ENCODE measurements at places on chromosomes 11 and 22. TPM values are rescaled to one million over a fixed set of nuclear protein-coding genes. Genes with fewer than 3 reads are reported as not detected.

The FOLR1 gene
- 1.7 TPM for total RNA-seq

The P2RY2 gene
- total RNA-seq: 4.5 TPM

The CPT1B gene
- total RNA-seq: 5.8 TPM

The HOATZ gene
- not detected for total RNA-seq

The OR9I1 gene
- total RNA-seq: not detected

The NEU3 gene
- 7.9 TPM for total RNA-seq

The DDTL gene
- 0.75 TPM for total RNA-seq

The APOL5 gene
- total RNA-seq: not detected

The GVQW3 gene
- total RNA-seq: 1.1 TPM

The SLC5A1 gene
- total RNA-seq: 0.55 TPM

The PAMR1 gene
- 0.84 TPM for total RNA-seq

The NPAS4 gene
- total RNA-seq: not detected

The UQCR10 gene
- total RNA-seq: 62.0 TPM

The NAV2 gene
- total RNA-seq: 48.7 TPM

GRCh38 chr11:28728666-28729065, 620.5 kb downstream of the METTL15 start:
- no peak for DNase-seq

- DNase-seq: no peak
Measured at GRCh38 chr11:64035576-64035975, at the start of gene FLRT1. TSS of gene FLRT1 (plus strand) at chr11:64035931. CDS start at chr11:64116268, 80,337 bp downstream.

DNA sequence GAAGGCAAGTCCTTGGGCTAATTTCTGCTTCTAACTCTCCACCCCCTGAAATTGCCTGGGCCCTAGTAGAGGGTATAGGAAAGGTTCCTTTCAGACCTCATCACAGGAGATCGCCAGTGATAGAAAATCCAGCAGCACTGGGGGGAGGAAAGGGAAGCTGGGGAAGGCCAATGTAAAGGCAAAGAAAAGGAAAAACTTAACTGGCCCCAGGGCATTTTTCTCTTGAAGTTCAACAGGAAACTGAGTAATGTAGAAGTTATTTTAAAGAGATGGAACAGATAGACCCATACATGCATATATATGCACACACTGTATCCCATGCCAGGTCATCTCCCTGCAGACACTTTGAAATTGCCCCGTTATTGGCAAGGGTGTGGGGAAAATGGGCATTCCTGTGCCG, 134.0 kb downstream of the TRIM44 start:
- no peak for DNase-seq

DNA sequence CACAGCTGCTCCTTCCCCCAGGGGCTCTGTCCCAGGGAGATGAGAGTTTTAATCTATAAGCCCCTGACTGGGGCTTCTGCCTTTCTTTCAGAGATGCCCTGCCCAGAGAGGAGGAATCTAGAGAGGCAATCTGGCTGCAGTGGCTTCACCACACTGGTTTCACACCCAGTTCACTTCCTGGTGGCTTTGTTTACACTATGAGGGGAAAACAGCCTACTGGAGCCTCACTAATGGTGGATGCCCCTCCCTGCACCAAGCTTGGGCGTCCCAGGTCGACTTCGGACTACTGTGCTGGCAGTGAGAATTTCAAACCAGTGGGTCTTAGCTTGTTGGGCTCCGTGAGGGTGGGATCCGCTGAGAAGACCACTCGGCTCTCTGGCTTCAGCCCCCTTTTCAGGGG, 21.5 kb upstream of the MMP1 start:
- DNase-seq: no peak

DNA sequence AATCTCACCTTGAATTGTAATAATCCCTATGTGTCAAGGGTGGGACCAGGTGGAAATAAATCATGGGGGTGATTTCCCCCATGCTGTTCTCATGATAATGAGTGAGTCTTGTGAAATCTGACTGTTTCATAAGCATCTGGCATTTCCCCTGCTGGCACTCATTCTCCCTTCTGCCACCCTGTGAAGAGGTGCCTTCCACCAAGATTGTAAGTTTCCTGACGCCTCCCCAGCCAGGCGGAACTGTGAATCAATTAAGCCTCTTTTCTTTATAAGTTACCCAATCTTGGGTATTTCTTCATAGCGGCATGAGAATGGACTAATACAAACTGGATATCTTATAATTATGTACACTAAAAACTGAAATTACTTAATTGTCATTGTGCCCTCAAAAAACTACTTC, 189.2 kb upstream of the API5 start:
- DNase-seq: no peak

DNA sequence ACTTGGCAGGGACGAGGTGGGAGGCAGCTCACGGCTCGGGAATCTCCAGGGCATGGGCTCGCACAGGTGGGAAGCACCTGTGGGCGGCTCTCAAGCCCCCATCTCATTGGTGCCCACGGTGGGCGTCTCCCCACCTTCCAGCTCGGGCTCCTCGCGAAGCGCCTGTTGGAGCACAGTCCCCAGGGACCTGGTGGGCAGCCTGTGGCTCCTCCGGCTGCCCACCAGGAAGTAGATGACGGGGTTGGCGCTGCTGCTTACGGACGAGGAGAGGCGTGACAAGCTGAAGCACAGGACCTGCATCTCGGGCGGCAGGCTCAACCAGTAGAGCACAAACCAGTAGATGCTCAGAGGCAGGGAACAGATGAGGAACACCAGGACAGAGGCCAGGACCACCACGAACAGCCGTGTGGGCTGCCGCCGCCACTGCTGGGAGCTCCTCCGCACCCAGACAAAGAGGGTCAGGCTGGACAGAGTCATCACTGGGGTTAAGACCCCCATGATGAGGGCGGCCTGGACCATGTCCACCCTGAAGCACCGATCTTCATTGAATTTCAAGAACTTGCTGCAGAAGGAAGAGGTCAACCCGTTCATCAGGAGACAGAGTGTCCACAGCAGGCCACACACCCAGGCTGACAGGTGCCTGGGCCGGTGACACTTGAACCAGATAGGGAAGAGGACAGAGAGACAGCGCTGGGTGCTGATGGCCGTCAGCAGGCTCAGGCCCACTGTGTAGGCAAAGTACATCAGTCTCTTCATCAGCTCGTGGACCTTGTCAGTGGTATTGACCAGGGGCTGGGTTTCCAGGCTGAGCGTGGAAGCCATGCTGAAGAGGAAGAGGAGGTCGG, 633 bp downstream of the MRGPRD start:
- no peak for DNase-seq

DNA sequence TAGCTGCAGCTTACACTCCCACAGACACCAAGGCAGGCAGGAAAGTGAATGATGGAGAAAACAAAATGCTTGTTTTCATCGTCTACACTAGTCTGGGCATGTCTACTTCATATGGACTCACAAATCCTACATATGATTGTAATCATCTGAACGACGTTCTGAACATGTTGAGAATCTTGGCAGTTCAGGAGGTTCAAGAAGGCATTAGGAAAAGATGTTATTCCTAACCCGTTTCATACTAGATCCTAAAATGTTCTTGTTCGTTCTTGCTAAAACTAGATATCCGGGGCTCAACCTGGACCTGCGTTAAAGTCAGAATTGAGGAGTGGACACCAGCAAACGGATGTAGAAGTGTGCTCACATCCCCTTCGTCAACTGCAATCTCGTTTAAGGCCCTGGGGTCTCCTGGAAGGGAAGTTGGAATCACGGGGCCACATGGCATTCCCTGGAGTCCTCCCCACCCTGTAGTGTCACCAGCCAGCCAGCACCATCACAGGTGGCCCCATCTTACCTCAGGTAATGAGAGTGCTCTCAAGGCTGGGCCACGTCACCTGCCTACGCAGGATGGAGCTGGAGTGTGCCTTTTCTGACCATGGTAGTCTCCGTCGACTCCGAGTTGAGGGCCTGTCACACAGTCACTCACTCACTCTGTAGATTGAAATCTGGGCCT, 37.3 kb downstream of the C11orf58 start:
- no peak for DNase-seq

GRCh38 chr11:102762361-102762767, 18.1 kb downstream of the MMP10 start:
- peak; percentile 71 for DNase-seq

GRCh38 chr11:35267504-35267903, 128.5 kb downstream of the CD44 start:
- DNase-seq: peak; percentile 52

- DNase-seq: peak; percentile 87
Measured at GRCh38 chr11:127017482-127017881, 16.9 kb upstream of the KIRREL3 start.

DNA sequence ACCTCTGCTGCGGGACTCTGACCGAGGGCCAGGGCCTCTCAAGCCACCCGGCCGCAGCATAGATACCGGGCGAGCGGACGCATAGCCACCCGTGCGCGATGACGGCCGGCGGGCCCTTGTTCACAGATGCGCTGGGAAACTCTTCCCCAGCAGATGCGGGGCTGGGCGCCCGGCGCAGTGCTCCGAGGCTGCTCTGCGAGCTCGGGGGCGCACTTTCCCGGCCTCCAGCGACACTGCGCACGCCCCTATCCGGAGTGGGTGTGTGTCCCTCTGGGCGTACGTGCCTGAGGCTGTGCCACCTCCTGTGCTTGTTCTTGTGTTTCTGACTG, 104.7 kb upstream of the E2F8 start:
- DNase-seq: no peak

DNA sequence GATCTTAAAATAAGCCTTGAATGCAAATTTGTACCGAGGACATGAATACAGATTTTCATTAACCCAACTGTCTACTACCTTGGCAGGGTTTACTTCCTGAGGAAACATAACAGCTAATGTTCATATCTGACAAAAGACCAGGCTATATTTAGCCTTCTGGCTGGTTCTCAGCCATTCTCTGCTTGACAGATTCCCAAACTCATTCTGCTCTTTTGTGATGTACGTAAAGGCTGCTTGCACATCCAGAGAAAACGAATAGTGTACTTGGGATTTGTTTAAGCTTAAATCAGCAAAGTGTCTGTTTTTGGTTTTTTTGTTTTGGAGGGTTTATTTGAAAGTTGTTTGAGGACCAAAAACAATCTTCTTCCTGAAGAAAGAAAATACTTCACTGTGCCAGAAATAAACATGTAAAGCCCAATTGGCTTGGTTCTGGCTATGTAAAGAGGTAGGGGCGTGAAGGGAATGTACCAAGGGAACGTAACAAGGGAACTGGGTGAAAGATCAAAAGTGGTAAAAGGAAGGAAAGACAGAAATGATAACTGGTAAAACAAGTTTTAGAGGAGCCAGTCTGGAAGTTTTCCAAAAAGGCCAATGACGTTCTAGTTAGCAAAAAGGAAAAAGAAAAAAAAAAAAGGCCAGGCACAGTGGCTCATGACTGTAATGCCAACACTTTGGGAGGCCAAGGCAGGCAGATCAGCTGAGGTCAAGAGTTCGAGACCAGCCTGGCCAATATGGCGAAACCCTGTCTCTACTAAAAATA, 21.4 kb upstream of the CRTAM start:
- DNase-seq: no peak

DNA sequence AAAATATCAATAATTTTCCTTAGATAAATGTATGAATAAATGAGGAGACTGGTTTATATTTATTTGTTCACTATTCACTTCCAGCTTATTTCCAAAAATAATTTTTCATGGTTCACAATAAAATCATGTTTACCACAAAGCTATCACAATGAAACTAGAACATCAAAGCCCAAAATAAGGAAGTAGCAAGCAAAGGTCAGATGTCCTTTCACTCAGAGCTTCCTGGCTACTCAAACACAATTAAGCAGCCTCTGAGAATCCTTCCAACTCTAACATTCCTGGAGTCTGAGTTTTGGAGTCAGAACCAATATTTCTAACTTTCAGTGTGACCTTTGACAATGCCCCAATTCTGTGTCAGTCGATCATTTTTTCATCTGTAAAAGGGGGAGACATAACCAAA, 527.0 kb downstream of the SOX6 start:
- DNase-seq: no peak

GRCh38 chr11:89437317-89437716, 53.9 kb downstream of the NOX4 start:
- DNase-seq: no peak

- DNase-seq: no peak
Measured at GRCh38 chr11:46458491-46458890, 66.9 kb upstream of the CHRM4 start.

GRCh38 chr11:71310184-71310583, 57.8 kb upstream of the SHANK2 start:
- no peak for DNase-seq

DNA sequence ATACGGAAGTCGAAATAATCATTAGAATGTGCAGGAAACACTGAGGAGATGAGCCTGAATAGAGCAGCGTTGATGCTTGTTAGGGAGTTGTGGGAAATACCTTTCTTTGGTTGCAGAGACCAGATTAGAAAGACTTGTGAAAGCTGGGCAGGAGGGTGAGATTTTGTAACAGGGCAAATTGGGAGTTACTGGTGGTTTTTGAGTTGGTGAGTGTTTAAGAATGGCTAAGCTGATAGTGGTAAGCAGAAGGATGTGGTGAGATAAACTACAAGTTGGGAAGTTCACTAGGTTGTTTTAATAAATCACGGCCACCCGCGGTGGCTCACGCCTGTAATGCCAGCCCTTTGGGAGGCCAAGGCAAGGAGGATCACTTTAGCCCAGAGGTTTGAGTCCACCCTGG, 34.4 kb downstream of the MCAM start:
- no peak for DNase-seq

- DNase-seq: peak; percentile 16
Measured at GRCh38 chr11:116353589-116353988, 419.2 kb downstream of the BUD13 start.

DNA sequence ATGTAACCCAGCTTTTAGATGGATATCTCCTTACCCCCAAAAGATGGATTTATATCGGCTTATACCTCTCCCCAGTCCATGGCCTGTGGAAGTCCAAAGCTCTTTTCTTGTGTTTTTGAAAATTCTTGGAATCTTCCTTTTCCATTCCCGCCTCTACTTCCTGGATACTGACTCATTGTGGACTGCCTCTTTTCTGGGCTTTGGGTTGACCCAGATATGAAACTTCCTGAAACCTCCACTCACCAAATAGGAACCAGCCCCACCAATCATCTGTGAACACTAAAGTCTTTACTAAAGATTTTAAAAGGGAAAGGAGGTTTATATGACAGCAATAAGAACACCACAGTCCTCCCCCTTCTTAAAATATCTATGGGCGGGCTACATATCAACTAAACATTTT, 163.4 kb upstream of the SYN3 start:
- no peak for DNase-seq

GRCh38 chr22:19962246-19962908, 20.8 kb upstream of the TXNRD2 start:
- no peak for DNase-seq

All from kidney epithelial cell (primary cell).